ENCODE measurements at places on chromosomes 16 and 17.

DNA sequence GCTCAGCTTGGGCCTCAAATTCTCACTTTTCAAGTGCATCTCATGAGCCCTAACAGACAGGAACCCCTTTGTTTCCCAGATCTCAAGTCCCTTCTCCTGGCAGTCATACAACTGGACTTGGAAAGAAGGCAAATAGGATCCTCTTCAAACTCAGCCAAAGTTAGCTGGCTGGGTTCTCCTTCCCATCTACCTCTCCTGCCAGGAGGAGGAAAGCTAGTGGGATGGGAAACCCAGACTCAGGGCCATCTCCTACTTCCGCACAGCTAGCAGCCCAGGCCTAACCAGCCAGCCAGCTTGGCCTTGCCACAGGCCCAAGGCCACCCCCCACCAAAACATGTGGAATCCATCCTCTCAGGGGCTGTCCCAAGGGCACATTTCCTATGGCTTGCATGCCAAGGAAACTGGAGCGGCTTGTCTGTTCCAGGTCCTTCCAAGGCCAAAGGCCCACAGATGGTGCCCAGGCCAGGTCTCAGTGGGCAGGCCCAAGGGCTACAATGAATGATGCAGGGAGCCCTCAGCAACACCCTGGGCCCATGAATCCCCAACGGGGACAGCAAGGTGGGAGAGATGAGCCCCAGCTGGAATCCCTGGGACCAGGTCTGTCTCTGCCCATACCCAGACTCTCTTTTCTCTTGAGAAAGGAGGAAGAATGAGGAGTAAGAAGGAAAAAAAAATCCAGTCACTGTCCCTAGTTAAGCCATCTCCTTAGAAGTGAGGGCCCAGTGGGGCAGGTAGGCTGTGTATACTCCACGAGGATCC is 1.7 kb downstream of the SMARCD2 start:
- no peak for DNase-seq

DNA sequence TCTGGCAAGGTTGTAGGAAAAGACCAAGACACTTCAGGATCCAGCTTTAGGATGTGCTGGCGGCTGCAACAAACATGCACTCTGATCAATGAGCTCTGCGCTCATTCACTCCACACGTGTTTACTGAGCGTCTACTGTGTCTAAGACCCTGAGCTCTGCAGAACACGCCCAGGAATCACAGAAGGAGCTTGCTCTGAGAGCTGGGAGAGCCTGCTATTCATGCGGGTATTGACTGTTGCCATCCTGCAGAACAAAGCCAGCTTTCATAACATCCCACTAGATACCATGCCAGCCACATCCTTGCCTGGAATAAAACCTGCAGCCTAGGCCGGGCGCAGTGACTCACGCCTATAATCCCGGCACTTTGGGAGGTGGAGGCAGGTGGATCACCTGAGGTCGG is 44.1 kb downstream of the NXN start:
- no peak for DNase-seq

DNA sequence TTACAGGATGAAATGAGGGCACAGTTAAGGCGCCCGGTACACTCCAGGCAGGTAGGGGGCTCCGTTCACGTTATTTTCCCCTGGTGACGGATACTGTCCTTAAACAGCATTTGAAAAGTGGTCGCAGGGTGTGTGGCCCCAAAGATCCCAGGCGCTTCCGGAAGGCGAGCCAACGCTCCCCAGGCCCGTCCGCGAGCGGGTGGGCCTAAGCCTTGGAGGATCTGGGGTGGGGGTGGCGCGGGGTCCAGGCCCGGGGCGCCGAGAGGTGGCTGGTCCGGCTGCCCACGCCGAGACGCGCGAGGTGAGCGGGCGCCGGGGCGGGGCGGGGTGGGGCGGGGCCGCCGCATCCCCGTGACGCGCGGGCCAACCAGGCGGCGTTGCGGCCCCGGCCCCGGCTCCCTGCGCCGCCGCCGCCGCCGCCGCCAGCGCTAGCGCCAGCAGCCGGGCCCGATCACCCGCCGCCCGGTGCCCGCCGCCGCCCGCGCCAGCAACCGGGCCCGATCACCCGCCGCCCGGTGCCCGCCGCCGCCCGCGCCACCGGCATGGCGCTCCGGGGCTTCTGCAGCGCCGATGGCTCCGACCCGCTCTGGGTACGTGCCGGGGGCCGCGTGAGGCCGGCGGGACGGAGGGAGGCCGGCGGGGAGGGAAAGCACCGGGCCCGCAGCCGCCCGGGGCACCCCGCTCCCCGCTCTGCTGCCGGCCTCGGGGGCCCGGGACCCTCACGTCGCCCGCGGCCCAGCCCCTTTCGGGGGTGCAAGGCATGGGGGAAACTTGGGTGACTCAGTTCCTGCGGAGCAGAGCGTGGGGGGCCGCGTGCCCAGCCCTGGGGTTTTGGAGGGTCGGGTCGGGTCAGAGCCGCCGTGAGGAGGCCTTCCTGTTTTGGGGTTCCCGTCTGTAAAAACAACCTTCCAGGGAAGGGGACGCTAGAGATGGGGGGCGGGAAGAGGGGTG is at the start of gene ABCC1:
Gene ABCC1, plus strand, starts transcription at position 407 of the 951 bp plus-strand sequence. Its CDS starts 136 bp downstream, at position 543.
- peak; percentile 83 for DNase-seq

GRCh38 chr16:49456763-49457162 is 83.2 kb downstream of the C16orf78 start:
- DNase-seq = no peak

DNA sequence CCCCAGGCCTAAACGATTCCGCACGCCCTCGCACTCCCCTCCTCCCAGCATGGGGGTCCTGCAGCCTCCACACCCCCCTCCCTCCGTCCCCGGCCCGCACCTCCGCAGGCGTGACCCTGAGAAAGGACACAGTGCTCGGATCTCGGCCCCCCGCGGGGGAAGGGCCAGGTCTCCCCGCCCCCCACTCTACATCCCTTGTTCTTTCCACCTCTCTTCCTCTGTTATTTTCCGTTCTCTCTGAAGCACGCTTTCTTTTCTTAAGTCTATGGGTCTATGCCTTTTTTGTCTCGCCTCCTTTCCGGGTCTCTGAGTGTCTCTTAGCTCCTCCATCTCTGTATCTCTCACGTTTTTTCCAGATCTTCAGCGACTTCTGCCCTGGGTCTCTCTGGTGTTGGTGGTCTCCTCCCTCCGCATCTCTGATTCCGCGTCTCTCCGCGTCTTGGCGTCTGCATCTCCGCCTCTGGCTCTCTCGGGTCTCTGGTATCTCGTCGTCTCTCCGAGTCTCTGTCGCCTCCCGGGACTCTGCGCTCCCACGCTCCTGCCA is 2.1 kb upstream of the HES7 start:
- DNase-seq = no peak

GRCh38 chr17:6683081-6683684 is 30.0 kb downstream of the SLC13A5 start:
- no peak for DNase-seq

- no peak for DNase-seq
Observed at GRCh38 chr16:65002265-65002664, 119.6 kb downstream of the CDH11 start.

DNA sequence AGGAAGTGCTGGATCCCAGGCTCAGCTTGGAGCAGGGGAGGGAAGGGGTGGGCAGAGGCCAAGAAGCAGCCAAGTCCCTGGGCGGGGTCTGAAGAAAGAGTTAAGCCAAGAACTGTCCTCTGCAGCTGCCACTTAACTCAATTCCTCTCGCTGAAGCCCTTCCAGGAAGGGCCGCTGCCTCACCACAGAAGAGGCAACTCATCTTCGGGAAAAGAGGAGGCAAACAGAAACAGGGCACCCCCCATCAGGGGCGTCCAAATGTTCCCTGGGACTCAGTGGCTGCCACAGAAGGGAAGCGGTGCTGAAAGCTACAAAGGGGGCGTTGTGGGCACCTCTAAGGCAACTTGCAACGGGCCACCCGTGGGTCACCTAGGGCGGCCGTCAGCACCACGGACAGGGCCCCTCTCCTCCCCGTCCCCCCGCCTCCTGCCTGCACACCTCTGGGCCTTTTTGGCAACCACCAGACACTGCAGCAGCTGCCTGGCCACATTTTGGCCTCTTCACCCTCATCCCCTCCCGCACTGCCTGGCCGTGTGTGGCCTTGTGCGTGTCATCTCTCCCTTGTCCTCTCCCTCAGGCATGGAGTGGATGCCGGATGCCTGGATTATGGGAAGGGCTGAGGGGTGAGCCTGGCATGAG is 2.5 kb downstream of the TLCD3B start:
- no peak for DNase-seq

- no peak for DNase-seq
Observed at GRCh38 chr16:69407702-69408323, 16.6 kb upstream of the CYB5B start.

DNA sequence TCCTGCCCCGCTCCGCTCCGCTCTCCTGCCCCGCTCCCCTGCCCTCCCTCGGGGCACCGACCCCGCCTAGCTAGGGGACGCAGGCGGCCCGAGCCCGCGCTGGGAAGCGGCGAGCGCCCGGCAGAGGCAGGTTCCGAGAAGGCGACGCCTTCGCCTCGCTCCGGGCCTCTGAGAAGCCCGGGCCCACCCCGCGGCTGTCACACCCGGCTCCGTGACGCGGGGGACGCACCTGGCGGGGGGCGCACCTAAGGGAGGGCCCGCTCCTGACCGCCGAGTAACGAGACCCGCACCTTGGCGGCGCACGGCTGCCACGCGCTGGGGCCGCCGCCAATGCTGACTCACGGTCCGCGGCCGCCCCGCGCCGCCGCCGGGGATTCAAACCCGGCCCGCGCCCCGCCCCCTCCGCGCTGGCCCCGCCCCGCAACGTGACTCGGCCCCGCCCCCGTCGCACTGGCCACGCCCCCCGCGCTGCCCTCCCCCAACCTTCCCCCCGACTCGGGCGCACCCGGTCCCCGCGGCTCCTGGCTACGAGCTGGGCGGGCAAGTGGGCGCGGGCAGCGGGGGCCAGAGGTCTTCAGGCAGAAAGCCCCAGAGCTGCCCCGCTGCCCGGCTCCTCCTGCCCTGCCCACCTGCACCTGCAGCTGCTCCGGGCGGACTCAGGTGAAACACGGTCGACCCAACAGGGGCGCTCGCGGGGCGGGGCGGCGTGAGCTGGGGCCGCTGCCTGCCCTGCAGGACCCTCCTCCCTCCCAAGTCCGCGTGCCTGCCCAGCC is 27.8 kb downstream of the GNPTG start:
- peak; percentile 86 for DNase-seq

GRCh38 chr16:78770353-78771091 is 671.1 kb downstream of the WWOX start:
- peak; percentile 60 for DNase-seq

GRCh38 chr16:12793865-12794240 is 9.8 kb downstream of the CPPED1 start:
- DNase-seq = no peak

DNA sequence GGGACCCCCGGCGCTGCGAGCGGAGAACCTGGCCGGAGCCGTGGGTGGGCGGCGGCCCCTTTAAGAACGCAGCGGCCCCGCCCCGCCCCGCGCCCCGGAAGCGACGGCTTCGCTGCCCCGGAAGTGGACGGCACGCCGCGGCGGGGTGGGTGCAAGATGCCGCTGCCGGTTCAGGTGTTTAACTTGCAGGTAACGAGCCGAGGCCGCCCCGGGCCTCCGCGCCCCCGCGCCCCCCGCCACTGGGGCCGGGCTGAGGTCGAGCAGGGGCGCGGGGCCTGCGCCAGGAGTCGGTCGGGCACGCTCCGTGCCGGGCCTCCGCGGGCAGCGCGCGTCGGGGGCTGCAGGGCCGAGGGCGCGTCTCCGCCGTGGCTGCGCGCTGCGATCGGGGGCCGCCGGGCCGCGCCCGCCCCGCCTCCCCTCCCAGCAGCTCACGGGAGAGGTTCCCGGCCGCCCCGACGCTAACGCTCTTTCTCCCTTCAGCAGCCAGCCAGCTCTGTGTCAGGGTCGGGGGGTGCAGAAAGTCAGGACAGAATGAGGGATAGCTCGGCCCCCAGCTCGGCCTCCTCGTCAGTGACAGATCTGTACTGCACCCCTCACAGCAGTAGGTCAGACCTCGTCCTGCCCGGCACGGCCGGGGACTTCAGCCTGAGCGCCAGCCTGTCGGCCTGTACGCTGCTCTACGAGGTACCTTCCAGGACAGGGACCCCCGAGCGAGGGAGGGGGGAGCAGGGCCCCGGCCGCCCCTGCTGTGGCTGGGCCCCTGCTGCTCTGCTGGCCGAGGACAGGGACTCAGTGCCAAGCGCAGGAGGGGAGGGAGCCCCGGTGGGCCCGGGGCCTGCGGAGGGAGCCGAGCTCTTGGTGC is at the start of the genes GPS1 and RFNG:
Gene GPS1, plus strand, starts transcription at position 123 of the 862 bp plus-strand sequence. Its CDS starts 34 bp downstream, at position 157.
Gene RFNG, minus strand, starts transcription at position 36 of the 862 bp plus-strand sequence. CDS start 45 bp downstream, outside the sequence.
- DNase-seq = peak; percentile 100

- DNase-seq = no peak
Observed at GRCh38 chr16:74950511-74950910, 34.4 kb downstream of the WDR59 start.

- no peak for DNase-seq
Observed at GRCh38 chr17:2057760-2058585, 3.1 kb downstream of the HIC1 start.

DNA sequence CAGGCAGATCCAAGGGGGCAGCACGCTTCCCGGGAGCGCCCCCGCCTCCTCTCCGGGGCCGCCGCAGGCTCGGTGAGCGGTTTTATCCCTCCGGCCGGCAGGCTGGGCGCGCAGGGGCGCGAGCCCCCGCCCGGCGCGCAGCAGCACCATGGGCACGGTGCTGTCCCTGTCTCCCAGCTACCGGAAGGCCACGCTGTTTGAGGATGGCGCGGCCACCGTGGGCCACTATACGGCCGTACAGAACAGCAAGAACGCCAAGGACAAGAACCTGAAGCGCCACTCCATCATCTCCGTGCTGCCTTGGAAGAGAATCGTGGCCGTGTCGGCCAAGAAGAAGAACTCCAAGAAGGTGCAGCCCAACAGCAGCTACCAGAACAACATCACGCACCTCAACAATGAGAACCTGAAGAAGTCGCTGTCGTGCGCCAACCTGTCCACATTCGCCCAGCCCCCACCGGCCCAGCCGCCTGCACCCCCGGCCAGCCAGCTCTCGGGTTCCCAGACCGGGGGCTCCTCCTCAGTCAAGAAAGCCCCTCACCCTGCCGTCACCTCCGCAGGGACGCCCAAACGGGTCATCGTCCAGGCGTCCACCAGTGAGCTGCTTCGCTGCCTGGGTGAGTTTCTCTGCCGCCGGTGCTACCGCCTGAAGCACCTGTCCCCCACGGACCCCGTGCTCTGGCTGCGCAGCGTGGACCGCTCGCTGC is 832 bp downstream of the CDK5R1 start:
- DNase-seq = peak; percentile 37

DNA sequence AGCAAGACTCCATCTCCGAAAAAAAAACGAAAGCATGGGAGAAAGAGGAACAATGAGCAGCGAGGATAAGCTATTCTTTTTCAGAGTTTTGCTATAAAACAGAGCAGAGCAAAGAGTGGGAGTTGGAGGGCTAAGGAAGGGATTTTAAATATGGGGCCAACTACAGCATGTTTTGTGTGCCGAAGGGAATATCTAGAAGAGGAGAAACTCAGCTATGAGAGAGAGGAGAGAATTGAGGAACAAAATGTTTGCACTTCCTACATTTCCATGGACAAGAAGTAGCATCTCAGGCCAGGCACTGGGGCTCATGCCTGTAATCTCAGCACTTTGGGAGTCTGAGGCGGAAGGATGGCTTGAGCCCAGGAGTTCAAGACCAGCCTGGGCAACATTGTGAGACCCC is 13.1 kb upstream of the GRB2 start:
- DNase-seq = no peak

GRCh38 chr17:38984666-38985065 is 17.5 kb upstream of the FBXO47 start:
- DNase-seq = no peak

DNA sequence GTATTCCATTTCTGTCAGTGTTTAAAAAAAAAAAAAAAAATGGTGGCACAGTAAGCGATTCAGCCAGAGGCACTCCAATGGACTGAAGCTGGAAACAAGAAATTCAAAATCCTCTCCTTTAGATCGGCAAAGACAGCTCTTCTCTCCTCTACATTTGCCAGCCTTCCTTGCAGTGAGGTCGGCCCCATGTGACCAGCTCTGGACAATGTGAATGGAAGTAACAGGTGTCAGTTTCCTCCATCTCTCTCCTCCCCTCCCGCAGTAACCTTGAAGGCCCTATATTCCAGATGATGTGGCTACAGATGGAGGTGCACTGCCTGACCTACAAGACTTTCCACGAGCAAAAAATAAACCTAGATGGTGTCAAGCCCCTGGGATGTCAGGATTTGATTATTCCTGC is 15.0 kb downstream of the CUEDC1 start:
- DNase-seq = no peak

Measured in GM19239 (cell line).